Stimulated activated CD4-positive, alpha-beta T cell treated with anti-CD3 and anti-CD28 coated beads, Interleukin-12 subunit alpha, Interleukin-12 subunit beta, amount 100 ng/mL, for 48 hours (primary cell): ENCODE measurements at places on chromosomes 4 and X.

GRCh38 chr4:35695421-35695820 is 548.9 kb downstream of the ARAP2 start:
- no peak for DNase-seq

GRCh38 chrX:5681159-5681558 is 547.5 kb downstream of the NLGN4X start:
- no peak for DNase-seq

DNA sequence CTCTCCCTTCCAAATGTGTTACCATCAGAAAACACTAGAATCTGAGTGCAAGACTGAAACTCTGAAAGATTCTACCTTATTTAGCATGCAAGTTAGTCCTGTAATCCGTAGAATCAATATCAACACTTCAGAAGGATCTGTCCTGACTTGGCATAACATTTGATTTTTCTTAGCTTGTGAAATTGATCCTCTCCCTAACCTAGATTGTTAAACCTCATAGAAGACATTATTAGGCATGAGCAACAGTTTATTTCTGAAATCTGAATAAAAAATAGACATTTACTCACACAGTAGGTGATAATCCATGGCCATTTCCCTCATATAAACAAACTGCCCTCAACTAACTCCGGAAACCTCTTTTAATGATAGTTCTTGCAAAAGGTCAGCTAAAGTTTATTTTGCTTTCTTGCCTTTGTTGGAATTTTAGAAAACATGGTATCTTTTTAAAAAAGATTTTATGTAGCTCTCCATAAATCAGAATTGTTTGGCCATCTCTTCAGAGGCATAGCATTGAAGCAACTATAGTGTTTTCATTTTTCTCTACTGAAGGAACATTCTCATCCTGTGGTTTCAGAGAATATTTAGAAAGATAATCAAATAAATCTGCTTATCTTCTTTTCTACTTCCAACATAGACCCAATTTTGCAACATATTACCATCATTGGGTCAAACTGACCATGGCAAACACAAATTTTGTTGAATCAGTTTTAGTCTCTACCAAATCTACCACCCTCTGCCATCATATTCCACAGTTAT is 38.5 kb upstream of the PDLIM5 start:
- DNase-seq: no peak

DNA sequence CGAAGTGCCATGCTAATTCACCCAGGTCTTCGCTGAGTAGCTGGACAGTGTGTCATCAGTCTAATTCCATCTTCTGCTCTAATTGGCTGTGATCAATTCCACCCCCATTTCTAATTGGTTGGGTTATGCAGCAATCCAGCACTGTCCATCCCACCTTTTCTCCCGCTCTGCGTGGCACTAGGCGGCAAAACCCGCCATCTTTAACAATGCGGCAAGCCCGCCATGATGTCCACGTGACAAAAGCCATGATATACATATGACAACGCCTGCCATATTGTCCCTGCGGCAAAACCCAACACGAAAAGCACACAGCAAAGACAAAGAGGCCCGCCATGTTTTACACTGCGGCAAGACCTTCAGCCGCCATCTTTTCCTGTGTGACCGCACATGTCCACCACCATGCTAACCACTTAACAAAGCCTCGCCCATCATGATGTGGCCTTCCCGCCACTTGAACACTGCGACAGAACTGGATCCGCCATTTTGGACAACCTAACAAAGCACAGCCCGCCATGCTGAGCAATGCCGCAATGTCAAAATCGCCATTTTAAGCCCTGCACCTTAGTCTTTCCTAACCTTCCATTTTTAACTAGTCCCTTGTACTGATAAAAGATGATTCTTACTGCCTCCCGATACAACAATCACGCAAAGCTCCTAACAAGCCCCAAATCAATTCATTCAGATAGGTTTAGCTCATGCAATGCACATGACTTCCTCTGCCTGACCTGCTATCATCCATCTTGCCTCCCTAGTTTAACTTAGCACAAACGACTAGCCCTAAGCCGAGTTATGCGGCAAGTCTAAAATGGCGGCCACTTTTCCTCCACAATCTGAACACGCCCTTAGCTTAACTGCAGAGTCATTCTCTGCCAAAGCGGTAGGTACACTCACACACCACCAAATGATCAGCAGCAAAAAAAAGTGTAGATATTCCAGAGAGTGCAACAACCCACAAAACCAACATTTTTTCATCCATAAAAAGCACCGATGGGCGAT is 288.3 kb downstream of the CHIC1 start:
- DNase-seq: no peak

- no peak for DNase-seq
Measured at GRCh38 chr4:27574743-27575142, 714.1 kb downstream of the STIM2 start.

DNA sequence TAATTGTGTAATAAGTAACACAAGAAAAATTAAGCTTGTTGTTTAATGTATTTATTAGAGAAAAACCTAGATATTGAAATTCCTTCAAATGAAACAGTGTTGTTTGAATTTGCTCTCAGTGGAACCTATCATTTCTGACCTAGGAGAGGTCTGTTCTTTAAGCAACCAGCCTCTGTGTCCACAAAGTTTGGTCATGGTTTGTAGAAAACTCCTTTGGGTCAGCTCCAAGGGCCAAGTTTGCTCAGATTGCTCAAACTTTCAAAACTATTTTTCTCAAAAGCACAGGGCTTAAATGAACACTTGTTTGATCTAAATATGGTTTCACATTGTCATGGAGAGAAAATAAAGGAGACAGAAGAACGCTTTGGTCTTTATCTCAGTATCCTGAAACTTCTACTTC is 29.6 kb upstream of the RPL34 start:
- DNase-seq: no peak

DNA sequence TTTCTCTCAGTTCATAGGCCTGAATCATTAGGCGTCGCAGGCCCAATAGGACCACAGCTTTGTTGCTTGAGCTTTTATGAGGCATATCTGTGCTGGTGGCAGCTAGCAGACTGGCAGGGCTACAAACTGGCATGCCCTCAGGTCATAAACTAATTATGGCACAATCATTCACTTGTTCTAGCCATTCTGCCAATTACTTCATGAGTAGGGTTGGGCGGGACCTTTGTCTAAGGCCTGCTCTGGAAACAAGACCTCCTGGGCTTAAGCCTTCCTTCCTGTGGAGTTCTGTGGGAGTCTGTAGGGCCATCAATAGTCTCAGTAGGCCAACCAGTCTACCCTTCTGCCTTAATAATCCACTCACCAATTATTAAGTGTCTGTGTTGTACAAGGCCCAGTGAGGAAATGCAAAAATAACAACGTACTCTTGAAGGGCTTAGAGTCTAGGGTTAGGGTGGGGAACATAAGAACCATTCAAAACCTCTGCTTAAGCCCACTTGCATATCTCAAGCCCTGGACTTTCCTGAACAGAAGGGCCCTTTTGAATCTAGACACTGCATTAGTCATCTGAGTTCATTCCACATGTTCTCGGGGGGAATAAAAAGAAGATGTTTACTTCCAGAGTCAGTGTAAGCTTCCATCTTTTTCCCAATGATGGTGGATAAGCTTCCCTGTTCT is 44.5 kb downstream of the SHROOM4 start:
- no peak for DNase-seq

DNA sequence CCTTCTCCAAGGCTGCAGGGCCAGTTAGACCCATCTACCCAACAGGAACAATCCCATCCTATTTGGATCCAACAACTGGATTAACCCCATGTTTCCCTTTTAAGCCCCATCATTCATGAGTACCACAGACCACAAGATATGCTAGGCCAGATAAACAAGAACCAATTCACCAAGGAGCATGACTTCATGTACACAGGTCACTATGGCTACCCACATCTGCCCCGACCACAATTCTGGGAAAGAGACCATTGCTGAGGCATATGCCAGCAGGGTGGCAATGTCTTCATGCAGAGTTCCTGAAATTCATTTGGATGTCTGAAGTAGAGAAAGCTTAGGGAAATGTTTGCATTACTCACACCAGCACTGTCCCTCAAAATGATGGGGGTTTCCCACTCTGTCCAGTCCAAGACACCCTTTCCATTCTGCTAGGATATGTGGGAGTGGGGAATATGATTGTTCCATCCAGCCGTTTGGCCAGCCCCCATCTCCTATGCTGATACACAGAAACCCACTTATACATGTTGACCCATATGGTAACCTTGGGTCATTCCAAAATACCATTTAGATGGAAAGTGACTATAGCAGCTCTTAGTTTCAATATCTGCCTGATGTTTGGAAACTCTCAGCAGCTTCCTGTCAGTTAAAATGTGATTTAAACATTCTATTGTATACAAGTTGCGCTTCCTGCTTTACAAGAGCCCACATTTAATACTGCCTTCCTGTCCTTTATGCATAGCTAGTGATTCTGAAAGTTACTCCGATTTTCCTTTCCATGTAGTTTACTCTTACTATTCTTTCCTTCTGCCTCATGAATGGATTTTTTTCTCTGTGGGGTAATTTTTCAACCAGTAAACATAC is 129.0 kb downstream of the AMMECR1 start:
- DNase-seq: no peak

DNA sequence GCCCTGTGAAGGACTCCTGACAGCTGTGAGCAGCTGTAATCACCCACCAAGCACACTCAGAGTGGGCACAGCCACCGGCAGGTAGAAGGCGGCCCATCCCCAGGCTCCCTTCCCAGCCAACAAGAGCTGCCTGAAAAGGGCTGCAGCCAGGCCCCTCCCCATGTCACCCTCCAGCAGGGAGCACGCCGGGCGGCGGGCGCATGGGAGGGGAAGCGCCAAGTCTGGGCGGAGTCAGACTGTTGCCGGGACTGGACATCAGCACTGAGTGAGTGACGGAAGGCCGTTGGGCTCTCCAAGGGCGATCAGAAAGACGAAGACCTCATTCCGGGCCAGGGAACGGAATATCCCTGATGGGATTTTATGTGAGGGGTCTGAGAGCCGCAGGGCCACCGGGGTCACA is 82.1 kb downstream of the PPP2R2C start:
- no peak for DNase-seq

GRCh38 chrX:16870862-16871815 is 977 bp upstream of the RBBP7 start:
- no peak for DNase-seq

DNA sequence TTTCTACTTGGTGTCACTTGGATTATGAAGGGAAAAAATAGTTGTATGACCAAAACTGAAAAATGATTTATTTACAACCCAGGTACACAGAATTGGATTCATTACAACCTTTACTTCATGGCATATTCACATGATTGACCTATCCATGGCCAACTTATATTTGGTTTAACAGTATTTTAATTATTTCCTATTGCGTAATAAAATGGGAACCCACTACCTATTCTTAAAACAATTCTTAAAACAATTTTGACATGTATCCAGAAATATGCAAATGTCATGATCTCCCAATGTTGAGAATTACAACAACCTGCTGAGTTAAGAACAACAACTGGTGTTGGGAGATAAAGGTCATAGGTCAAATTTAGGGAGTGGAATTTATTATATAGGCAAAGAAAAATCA is 54.8 kb upstream of the DDX53 start:
- no peak for DNase-seq

DNA sequence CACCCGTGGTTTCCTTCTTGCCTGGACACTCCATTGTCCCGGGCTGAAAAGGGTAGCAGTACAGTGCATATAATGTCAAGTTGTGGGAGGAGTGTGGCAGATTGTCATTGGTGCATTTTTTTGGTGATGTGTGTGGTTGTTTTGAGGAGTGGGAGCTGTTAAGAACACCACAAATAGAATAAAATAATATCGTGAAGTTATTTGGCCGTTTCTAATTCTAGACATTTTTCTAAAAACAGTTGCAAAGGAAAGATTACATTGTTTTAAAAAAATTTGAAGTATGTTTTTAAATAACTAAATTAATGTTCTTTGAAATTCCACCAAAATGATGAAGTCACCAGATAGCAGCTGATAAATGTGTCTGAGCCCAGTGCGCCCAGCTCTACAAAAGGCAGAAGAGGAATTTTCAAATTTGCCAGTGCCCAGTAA is 1.3 kb downstream of the PKD2 start:
- DNase-seq: no peak

DNA sequence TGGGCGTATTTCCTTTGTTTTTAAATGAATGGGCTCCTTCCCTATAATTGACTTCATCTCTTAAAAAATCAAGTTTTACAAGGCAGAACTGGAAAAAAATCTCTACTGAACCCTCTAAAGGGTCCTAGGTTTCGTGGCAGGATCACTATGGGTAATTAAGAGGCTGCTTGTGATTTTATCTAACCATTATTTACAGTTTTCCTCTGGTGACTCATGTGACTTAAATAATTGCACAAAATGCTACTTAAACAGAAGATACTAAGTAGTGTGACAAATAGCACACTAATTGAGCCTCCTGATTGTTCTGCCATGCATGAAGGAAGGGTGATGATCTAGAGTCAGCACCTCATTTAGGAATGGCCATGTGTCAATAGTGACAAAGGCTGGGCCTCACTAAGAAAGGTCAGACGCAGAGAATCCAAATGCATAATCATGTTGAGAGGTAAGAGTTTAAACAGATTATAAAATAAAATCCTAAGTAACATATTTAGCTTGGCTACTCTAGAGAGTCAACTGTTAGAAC is 35.5 kb downstream of the OFD1 start:
- DNase-seq: no peak

DNA sequence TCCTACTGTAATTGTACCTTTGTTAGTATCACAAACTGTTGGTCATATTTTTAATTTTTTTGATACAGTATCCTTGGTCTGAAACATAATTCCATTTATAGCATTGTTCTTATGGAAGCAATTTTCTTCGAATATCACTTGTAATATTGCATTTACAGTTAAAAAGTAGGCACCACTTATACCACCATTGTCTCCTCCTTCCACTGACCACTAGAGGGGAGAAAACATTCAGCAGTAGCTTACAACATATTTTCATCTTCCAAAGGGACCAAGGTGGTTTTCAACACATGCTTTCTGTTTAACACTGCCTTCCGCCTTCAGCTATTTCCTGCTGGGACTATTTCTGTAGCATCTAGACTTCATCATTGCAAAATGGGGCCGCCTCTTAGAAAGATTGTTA is 146.2 kb downstream of the COL4A6 start:
- DNase-seq: no peak

DNA sequence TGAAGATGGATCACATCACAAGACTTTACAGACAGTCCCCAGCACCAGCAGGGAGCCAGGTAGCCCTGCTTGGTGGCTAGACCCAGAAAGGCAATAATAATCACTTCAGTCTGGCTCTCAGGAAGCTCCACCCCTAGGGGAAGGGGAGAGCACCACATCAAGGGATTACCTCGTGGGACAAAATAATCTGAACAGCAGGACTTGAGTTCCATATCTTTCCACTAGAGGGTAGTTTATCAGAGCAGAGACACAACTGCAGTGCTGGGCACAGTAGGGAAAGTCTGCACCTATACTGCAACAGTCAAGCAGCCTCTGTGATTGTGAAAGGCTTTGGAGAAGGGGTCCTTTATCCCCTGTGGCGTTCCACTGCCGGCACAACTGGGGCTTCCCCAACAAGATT is 547.0 kb upstream of the POU3F4 start:
- DNase-seq: no peak

DNA sequence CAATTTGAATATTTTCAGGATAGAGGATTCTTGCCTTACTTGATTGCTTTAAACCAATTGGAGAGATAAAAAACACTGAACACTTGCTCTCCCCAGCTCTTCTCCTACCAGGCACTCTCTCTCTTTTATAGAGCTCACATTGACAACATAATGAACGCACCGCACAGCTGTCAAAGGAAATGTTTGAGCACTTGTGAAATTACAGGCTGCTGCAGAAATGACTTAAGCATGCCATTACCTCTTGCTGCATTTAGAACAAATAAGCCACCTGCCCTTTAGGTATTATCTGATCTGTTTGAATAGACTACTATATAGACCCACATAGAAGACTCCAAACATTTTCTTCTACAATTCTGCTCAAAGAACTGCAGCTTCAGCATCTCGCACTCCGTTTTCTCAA is 227.7 kb downstream of the C4orf33 start:
- no peak for DNase-seq

- DNase-seq: no peak
Measured at GRCh38 chr4:146288193-146288592, 73.9 kb downstream of the REELD1 start.
